ENCODE measurements at places on chromosomes 1 and 21.

- no peak for DNase-seq
These were observed 28.5 kb upstream of the LRRC8C start for GRCh38 chr1:89604414-89604735.

DNA sequence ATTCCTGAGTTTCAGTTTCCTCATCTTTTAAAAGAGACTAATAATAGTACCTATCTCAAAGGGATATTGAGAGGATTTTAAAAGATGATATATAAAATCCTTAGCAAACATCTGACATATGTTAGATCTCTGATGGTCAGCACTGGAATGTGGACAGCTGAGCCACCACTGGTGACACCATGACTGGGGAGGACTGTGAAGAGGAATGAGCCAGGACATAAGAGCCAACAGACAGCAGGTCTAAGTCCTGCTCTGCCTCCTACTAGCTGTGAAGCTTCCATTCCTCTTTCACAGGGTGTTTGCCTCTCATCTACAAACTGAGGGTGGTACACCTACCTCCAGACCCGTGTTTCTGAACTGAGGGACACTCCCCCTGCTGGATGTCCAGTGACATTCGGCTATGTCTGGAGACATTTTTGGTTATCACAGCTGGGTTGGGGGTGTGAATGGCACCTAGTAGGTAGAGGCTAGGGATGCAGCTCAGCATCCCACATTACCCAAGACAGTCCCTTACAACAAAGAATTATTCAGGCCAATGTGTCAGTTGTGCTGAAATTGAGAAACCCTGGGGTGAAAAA, 109.1 kb upstream of the OLIG2 start:
- DNase-seq: no peak

DNA sequence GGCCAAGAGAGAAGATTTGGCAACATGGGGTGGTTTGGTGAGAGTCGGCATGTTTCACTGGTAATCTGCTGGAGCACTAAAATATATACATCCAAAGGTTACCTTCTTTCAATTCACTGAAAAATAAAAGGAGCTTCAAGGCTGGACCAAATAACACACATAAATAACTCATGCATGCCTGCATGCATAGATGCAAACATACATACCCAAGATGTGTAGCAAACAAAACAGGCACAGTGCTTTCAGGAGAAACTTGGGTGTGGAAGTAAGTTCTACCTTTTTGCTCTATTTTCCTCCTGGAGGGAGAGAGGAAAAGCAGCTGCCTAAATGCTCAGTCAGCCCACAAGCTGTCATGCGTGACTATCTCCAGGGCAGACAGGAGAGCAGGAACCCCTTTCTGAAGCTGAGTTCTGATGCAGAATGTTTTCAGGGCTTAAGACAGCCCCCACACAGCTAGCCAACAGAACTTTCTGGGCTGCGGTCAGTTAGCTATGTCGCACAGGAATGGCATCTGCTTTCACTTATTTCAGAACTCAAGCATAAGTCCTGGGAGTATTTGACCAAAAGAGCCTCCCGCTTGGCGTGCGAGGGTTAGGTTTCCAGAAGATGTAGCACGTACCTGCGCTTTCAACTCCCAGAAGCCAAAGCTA, 166.2 kb downstream of the TOMM20 start:
- DNase-seq: no peak

- DNase-seq: no peak
These were observed 116.8 kb downstream of the RABGAP1L start for GRCh38 chr1:174276087-174276486.

- DNase-seq: no peak
These were observed 89.5 kb downstream of the ZC3H11B start for GRCh38 chr1:219523411-219523810.

Measured in activated CD4-positive, alpha-beta T cell treated with anti-CD3 and anti-CD28 coated beads, Interleukin-2, amount 50 U/mL, for 1 hour (primary cell).